ENCODE measurements at places on chromosomes 6 and 20.

DNA sequence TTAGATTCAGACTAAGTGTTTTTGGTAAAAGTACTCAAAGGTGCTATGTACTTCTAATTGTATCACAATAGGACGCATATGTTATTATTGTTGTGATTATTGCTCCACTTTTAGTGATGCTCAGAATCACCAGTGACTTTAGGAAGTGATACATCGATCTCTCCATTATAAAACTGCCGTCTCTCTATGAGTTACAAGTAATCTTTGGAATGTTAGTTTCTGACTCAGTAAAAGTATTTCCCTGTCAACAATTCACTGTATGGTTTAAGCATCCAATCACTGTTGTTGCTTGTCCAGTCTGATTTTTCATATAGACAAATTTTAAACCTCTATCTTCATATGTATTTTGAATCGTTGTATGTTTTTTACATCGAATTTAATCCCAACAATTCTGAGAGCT is 9.4 kb downstream of the DCBLD1 start:
- no peak for DNase-seq

- DNase-seq: no peak
Measured at GRCh38 chr6:80962382-80962781, 790.1 kb downstream of the TENT5A start.

DNA sequence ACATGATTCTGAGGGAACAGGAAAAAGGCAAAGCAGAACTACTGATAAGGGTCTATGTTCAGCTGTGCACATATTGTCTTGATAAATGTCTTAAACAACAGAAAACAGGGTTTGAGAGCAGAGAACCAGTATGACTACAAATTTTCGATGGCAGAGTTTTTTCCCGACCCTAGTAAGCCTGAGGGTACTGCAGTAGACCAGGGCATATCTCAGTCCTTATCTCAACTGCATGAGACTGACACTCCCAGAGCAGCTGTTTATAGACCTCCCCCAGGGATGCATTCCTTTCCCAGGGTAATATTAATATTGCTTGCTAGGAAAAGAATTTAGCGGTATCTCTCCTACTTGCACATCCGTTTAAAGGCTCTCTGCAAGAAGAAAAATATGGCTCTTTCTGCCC is 1176.8 kb upstream of the ADGRB3 start:
- DNase-seq: no peak

DNA sequence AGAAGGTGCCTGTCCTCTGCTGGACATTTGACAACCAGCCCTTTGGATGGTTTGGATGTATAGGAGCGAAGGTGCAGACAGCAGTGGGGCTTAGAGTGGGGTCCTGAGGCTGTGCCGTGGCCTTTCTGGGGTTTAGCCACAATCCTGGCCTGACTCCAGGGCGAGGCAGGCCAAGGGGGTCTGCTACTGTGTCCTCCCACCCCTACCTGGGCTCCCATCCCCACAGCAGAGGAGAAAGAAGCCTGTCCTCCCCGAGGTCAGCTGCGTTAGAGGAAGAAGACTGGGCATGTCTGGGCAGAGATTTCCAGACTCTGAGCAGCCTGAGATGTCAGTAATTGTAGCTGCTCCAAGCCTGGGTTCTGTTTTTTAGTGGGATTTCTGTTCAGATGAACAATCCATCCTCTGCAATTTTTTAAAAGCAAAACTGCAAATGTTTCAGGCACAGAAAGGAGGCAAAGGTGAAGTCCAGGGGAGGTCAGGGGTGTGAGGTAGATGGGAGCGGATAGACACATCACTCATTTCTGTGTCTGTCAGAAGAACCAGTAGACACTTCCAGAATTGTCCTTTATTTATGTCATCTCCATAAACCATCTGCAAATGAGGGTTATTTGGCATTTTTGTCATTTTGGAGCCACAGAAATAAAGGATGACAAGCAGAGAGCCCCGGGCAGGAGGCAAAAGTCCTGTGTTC is 1.3 kb upstream of the CDKN1A start:
- DNase-seq: no peak

GRCh38 chr6:131255434-131255833 is 120.2 kb downstream of the AKAP7 start:
- DNase-seq: no peak

- no peak for DNase-seq
Measured at GRCh38 chr20:79565-79964, 7.9 kb upstream of the DEFB125 start.

DNA sequence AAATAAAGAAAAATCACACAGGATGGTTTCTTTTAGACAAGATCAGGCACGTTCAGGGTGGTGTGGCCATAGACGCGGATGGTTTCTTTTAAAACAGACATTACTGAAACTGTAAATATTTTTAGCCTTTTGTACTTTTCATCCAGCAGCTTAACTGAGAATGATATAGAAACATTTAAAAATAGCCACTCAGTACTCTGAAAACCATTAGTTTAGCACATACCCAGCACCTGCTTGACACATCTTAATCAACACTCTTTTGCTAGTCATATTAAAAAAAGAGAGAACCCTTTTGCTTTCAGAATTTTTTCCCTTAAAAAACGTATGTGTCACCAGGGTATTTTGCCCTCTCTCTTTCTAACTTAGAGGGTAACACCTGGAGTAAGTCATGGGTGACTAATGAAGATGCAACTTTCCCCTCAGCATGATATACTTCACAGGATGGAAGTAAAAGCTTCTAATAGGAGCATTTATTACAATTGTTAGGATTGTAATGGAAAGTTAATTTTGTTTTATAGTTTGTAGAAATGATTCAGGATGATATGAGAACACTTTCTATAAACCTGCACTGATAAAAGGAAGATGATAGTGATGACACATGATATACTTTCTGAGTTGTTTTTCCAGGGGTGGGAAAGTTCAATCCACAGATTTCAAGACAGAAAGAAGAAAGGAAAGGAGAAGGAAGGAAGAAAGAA is 45.2 kb downstream of the BACH2 start:
- no peak for DNase-seq

GRCh38 chr6:14711056-14711703 is 534.7 kb upstream of the JARID2 start:
- no peak for DNase-seq

GRCh38 chr20:52668626-52669025 is 303.5 kb upstream of the TSHZ2 start:
- no peak for DNase-seq

DNA sequence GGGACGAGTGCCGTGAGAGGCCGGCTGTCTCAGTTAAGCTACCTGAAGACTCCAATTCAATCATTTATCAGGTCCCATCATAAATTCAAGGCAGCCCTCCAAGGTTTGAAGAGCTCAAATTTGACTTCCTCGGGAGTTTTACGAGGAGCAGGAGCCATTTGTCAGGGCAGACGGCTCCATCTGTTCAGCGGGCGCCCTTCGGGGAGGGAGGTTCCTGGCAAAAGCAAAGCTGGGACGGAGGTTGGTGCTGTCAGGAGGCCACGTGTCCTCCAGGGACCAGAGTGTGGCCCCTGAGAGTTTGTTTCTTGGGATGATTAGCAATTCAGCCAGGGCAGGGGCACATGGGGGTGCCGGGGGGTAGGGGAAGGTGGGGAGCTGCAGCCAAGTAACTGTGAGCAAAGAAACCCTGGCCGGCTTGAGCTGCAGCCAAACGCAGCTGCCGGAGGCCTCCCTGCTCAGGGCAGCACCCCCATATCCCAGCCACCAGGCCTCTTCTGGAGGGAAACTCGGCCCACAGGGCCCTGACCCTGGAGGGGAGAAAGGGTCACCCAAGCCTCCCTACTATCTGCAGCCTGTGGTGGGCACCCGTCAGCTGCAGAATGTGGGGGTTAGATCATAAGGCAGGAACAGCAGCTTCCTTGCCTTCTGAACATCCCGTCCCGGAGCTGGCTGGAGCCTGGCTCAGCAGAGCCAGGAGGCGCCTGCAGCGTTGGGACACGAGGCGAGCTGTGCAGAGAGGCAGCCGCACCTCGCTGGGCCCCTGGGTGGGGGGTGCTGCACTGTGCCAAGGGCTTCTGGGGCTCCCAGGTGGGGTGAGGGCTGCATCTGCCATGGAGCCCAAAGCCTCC is 63.6 kb upstream of the GATA5 start:
- DNase-seq: no peak

DNA sequence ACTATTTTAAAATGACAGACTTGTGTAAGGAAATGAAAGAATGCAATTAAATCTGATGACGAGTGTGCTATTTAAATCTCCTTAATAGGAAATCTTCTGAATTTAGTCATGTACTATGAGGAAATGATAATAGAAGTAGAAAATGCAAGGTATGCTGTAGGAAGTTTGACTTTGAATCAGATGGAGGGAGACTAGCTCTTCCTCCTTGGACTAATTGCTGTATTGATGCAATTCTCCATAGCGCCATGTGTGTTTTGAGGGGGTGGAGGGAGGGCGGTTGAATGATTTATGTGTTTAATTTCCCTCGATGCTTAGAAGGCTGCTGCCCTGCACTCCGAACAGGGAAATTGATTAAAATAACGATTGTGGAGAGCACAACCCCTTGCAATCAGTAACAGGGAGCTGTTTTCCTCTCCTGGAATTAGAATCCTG is 214.4 kb upstream of the PRND start:
- no peak for DNase-seq

DNA sequence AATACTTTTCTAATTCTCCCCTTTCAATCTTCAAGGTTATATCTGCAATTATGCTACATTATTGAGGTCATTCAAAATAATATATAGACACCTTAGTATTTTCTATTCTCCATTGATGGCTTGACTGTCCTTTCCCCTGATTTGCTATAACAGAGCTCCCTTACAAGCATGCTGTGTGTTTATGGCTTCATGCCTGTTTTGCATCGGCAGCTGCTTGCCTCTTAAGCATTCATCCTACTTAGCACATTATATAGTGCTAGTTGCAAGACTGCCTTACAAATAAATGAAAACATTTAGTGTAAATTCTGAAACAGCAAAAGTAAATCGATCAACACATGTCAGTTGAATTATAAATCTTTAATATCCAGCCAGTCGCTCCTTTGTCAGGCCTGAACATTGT is 476.2 kb upstream of the POU3F2 start:
- no peak for DNase-seq

DNA sequence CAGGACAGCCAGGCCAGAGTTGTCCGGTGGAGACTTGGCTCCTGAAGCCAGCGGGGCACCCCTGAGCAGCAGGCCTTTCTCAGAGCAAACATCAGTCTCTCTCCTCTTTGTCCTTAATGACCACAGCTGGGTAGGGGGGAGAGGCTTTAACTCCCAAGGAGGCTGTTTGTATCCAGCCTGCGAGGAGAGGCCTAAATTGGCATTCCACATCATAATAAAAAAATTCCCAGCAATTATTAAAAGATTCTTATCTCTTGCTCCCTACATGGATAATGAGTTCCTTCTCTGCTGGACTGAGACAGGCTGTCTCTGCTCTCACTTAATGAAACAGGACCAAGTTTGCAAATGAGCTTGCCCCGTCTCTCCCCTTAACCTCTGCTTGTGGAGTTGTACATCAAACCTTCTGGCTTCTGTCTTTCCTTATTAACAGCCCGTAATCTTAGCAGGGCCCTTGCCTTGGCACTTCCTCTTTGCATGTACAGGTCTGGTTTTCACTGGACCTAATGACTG is 838.2 kb downstream of the MAFB start:
- no peak for DNase-seq

DNA sequence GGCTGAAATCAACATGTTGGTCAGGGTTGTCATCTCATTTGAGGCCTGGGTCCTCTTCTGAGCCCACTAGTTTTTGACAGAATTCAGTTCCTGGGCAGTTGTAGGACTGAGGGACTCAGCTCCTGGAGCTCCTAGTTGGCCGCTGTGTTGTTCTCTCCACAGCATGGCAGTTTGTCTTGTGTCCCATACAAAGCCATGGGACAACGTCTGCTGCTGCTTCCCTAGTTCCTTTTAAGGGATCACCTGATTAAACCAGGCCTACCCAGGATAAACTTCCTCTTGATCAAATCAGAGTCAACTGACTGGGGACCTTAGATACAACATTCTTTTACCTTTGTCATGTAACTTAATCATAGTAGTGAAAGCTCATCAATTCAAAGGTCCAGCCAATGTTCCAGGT is 141.0 kb downstream of the BCAS1 start:
- no peak for DNase-seq

GRCh38 chr6:56372406-56372995 is 125.1 kb upstream of the COL21A1 start:
- DNase-seq: no peak

DNA sequence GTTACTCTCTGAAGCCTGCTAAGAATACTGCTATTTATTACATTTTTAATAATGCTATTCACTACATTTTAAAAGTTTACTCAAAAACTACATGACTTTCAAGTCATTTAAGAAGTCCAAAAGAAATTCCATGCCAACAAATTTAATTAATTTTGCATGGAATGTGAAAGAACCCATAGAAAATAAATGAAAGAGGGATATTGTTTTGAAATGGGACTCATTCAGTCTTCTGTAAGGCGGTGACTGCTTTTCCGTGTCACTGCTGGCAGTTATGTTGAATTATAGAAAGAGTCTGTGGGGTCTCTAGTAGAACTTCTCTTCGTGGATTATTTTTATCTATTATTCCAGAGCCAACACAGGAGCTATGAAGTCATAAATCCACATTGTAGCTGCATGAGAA is 211.2 kb downstream of the LAMA2 start:
- no peak for DNase-seq

GRCh38 chr20:25273541-25274358 is 25.9 kb downstream of the PYGB start:
- no peak for DNase-seq

GRCh38 chr6:80366714-80367113 is 260.2 kb downstream of the BCKDHB start:
- no peak for DNase-seq

GRCh38 chr20:10349118-10349517 is 84.9 kb downstream of the MKKS start:
- DNase-seq: no peak

- DNase-seq: no peak
Measured at GRCh38 chr20:53216478-53216855, 244.3 kb downstream of the TSHZ2 start.

DNA sequence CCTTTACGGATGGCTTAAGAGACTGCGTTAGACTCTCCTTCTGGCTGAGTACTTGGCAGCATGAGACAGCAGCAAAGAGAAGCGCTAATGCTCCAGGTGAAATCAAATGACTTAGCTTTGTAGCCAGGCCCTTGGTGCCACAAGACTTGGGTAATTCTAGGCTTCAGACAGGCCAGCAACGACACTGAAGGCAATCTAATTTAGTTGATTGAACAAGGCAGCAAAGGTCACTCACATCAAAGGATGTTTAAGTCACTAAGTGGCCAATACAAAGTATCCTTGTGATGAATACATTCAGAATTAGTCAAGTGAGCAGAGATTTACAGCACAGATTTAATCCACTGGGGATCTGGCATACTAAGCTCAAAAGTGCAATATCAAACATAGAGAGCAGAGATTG is 113.2 kb downstream of the FAM83B start:
- no peak for DNase-seq

DNA sequence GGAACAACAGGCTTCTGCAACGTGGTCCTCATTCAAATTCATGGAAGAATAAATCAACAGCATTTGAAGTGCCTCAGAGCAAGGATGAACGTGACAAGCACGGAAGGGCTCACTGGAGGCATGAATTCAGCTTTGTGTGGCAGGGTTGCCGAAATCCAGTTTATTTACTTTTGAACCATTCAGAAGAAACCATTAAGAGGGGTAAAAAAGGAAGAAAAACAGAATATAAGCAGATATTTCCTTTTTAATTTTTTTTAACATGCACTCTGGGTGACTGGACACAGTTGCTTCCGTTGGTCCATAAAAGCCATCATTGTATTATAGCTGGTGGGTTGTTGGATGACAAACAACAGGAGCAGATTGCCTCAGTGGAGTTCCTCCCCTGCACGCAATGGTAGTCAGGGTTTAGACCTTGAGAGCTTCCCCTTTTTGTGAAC is 17.3 kb upstream of the SNRPB2 start:
- DNase-seq: no peak

All from cortex of kidney (tissue), 1 donor.